ENCODE measurements at places on chromosomes 7 and 10.
A peak's percentile ranks its signal among the peaks of the same experiment; 100 is the strongest.

DNA sequence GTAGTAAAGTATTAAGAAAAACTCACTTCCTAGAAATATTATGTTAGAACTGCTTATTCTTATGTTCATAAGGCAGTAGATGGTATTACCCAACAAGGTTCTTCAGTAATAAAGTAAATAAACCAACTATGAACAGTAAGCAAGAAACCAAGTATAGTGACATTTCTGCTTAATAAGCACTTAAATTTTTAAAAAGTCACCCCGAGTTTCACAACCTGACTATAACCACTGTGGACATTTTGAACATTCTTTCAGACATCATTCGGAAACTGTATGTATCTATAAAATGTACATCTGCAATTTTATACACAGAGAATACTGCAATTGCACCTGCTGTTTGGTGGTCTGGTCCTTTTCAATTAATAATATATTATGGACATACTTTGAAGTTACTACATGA, 1073.6 kb downstream of the XPNPEP1 start:
- DNase-seq: no peak

GRCh38 chr10:18071591-18071990, 68.6 kb upstream of the CACNB2 start:
- DNase-seq: no peak

DNA sequence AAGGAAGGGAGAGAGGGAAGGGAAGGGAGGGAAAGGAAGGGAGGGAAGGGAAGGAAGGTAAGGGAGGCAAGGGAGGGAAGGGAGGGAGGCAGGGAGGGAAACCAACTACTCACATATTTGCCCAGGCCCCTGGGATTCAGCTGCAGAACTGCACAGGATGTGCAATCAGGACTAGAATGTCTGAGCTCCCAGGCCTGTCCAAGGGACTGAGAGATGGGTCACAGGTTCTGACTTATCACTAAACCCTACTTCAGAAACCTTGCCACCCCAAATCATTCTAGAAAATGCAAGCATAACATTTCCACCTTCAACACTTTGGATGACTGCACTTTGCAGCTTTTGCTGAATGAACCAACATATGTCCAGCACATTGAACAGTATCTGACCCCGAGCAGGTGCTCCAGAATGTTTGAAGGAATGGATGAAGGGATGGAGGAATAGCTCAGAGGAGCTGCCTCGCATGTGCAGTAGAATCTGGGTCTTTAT, 245.3 kb downstream of the KCNMA1 start:
- DNase-seq: no peak

GRCh38 chr10:113576852-113577251, 24.0 kb downstream of the HABP2 start:
- no peak for DNase-seq

GRCh38 chr10:126431816-126432215, 43.5 kb upstream of the ADAM12 start:
- DNase-seq: no peak

GRCh38 chr7:6147627-6148026, 116.5 kb downstream of the ANKRD61 start:
- DNase-seq: no peak

DNA sequence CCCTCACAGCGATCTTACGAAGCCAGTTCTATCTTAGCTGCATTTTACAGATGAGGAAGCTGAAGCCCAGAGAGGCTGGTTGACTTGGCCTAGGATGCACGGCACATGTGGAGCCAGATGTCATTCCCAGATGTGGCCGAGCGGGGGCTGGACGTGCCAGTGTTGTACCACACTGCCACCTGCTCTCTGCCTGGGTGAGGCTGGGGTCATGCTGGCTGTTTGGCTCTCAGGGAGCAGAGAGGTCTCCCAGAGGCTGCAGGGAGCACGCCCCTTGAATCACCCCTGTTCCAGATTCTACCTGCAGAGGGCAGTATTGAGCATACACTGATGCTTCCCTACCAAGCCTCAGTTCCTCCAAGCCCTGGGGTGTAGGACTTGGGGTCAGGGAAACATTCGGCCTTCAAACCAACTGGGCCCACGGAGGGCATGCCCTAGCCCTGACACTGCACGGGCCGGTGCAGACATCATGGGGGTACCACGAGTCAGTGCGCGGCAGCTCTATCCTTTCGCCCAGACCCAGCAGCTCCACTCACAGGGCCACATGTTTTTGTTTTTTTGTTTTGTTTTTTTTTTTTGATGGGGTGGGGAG, 3.8 kb upstream of the GTF2IRD1 start:
- peak; percentile 57 for DNase-seq

GRCh38 chr7:114008696-114009095, 89.9 kb upstream of the PPP1R3A start:
- no peak for DNase-seq

DNA sequence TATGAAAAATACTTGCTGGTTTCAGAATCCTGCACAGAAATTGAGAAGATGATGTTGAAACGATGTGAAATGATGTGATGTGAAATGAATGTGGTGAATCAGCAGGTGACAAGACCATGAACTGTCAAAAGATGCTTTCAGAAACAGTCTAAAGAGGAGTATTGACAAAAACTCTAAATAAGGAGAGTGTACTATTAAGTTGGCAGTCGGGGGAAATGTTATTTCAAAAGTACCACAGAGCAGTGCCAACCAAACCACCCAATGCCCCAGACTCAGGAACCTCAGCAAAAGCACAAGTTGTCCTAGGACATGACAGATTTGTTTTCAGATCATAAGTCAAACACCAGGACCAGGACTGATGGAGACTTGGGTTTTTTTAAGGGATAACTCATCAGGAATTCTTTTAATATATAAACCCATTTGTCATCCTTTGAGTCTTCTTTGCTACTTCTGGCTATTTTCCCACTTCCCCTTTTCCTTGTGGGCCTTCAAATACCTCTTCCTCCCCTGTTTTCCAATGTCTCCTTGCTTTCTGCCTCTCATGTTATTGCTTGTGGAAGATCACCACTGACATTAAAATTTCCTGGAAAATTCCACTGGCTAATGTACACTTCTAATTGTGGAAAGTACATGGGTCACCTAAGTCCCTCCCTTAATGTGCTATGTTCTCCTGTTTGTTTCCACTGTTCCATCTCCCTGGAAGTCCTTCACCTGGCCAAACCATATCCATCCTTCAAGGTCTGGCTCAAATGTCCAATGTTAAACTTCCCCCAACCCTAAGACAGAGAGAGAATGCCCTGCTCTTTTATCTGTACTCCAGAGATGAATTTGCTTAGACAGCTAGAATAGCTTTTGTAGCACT, 10.2 kb upstream of the PPP1R3C start:
- no peak for DNase-seq

- DNase-seq: no peak
These were observed 56.1 kb downstream of the AUTS2 start for GRCh38 chr7:69654381-69654780.

DNA sequence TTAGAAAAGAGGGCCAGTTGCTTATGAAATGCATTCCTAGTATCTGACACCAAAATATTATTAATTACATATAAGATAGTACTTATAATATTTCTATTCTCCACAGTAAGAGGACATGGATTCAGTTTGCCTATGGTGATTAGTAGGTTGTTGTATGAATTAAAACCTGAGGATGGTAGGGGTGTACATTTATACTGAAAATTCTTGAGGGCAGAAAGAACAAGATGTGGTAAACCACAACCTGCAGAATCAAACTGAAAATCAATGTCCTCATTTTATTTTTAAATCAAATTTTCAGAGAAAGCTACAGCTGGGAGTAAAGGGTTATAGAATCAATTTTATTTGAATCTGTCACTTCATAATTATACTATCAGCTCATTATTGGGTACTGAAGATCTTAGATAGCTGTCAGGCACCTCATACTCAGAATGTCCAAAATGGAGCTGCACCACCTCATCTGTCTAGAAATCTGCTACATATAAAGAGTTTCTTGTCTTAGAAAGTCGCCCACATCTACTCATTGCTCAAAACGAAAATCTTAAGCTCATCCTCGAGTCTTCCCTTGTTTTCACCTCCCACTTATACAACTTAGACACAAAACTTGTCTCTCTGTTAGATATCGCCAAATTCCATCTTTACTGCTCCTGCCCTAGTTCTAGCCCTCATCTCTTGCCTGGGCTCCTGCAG, 65.4 kb downstream of the MYO3A start:
- no peak for DNase-seq

GRCh38 chr7:73703225-73703624, 16.2 kb downstream of the STX1A start:
- no peak for DNase-seq

DNA sequence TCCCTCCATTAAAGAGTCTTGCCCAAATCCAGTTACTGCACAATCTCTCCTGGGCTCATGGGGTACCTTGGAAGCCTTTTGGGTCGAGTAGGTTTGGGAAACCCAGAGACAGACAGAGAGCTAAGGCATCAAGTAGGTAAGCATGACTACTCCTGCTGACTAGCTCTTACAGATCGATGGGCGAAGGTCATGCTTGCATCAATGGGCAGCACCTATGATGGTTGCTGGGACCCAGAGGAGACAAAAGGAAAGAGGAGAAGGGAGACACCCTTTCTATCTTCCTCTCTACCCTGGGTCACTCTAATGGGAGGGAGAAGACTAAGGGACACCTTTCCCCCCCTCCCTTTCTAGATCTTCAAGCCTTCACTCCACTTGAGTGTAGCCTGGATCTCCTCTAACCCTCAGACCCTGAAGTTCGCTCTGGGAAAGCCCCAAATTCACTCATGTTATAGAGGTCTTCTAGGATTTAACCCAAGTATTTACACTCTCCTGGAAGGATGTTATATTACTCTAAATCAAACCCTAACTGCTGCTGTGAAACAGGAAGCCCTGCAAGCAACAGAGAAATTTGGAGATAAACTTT, 31.6 kb upstream of the ZNF746 start:
- no peak for DNase-seq

- DNase-seq: no peak
These were observed 41.9 kb downstream of the CDK1 start for GRCh38 chr10:60820093-60820754.

DNA sequence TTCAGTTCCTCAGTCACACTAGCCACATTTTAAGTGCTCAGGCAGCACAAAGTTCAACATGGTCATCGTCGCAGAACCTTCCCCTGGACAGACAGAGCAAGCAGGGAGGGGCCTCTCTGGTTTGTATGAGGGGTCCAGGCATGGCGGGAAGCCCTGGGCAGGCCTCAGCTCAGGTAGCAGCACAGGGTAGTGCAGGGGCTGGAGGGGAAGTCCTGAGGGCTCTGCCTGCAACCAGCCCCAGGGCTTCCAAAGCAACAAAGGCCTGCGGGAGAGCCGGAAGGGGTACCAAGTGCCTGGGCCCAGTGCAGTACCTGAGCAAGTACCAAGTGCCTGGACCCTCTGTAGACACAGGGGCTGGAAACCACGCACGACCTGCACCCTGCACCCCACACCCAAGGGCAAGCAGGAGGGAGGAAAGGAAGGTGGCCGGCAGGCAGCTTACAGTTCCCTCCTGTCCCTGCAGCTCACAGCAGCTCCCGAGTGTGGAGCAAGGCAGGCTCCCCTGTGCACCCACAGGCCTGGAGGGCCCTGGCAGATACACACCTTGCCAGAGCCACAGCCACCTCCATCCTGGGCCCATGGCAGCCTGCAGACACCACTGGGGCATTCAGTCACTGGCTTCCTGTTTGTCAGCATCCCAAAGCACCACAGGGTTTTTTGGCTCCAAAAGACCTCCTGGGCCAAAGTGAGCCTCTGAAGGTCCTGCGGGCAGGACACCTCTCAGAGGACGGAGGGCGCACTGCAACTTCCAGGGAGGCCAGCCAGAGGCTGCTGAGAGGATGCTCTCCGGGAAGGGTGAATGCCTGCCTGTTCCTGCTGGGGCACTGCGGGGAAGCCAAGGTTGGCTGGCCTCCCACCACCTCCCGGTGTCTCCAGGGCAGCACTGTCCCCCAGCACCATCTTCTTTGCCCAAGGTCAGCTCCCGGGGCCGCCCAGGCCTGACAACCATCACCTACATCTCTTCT, 6.5 kb upstream of the RET start:
- DNase-seq: no peak

DNA sequence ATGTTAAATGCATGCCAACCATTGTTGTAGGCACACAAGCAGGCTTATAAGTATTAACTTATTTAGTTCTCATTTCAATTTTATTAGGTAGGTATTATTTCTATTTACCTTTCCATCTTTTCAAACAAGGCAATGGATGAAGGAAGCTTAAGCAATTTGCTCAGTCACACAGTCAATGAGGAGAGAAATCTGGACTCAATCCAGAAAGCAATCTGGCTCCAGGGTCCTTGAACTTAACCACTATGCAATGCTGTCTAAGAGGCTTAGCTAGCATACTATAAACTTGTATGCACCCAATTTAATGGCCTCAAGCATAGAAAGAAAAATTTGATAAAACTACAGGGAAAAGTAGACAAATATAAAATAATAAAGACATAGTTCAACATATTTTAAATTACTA, 88.6 kb downstream of the VWDE start:
- DNase-seq: no peak

GRCh38 chr7:94382132-94382531, 12.6 kb upstream of the COL1A2 start:
- no peak for DNase-seq

DNA sequence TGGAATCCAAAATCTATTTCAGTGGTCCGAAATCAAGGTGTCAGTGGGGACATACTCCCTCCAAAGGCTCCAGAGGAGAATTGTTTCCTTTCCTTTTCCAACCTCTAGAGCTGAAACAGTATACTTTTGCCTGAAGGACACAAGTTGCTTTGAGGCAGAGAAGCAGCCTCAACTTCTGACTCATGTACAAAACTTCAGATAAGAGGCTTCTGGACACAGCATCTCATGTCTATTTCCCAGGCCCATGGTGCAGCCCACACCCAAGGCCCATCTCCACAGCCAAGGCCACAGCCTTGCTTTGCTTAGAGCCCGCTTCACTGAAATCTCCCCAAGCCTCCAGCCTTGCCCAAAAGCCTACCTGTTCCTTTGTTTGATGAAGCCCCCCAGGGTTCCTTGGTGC, 68.9 kb downstream of the ZNF467 start:
- DNase-seq: no peak

Measured in stimulated activated CD4-positive, alpha-beta T cell treated with anti-CD3 and anti-CD28 coated beads, TNF-alpha, amount 100 ng/mL, for 48 hours (primary cell).